ENCODE measurements at places on chromosomes 1 and 21.
A peak's percentile ranks its signal among the peaks of the same experiment; 100 is the strongest.

- peak; percentile 63 for DNase-seq
These were observed 20.1 kb downstream of the UBE2U start for GRCh38 chr1:64223329-64224151.

- DNase-seq, result no peak
These were observed 181.0 kb upstream of the FGGY start for GRCh38 chr1:59115865-59116264.

DNA sequence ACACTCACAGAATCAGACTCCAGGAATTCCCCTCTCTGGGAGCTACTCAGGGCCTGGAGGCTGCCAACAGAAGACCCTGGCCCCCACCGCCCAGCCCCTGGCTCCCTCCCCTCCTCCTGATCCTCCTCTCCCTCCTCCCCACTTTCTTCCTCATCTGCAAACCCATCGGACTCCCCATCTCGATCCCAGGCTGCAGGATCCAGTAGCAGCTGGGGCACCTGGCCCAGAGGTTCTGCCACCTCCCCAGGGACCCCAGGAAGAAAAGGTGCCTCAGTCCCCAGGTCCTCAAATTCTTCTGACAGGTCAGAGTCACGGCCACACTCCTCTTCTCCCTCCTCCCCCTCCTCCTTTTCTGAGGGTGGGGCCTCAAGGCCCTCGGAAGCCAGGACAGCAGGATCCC, 7.4 kb downstream of the NES start:
- DNase-seq, result no peak

DNA sequence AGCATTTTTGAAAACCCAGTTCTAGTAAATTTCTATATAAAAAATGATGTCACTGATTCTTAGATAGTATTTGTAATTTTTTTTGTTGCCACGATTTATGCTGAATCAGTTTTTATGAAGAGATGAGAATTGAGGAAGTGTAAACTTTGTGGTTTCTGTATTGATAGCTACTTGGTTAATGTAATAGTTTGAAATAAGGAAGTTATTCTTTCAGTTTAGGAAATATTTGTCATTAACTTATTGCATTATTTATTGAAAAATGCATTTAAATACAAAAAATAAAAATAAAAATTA, 97.8 kb downstream of the ZFYVE9 start:
- no peak for DNase-seq

DNA sequence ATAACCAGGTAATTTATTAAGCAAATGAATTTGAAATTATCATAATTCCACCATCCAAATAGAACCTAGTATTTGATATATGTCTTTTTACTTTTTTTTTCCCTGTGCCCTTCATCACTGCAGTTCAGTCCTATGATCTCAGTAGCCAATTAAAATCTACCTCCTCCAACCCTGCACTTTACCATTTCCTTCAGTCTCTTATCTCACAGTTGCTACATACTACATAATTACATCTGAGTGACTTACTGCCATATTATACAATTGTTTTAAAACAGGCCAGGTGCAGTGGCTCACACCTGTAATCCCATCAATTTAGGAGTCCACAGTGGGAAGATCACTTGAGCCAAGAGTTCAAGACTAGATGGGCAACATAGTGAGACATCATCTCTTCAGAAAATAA, 73.2 kb downstream of the PRKACB start:
- no peak for DNase-seq

DNA sequence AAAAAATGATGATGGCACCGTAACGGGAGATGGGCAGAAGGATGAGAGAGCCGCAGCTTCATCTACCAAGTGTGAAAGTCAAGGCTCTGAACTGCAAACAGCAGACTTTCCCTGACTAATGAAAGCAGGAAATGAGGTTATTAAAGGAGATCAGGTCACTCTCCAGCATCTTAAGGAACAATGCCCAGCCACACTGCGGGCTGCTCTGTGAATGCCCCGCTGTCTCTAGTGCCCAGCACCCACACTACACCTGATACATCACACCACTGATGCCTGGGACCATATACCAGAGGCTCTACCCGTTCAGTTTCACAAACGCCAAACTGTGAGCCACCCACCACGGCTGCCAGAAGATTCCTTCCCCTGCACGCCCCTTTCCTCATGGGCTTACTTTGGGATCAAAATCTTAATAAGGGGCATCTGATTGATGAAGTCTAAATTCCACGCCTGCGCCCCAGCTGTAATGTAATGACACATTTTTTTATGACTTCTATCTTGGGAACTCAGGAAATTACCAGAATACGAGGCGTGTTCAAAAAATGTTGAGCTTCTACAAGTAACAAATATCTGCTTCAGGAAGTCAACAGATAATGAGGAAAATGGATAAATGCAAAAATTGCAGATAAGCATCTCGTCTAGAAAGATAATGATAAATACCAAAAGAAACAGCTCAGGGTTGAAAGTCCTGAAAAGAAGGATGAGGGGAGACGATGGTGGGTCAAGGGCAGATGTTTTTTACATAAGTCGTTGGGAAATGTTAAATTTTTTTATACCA, 72.0 kb downstream of the MIS18A start:
- no peak for DNase-seq

DNA sequence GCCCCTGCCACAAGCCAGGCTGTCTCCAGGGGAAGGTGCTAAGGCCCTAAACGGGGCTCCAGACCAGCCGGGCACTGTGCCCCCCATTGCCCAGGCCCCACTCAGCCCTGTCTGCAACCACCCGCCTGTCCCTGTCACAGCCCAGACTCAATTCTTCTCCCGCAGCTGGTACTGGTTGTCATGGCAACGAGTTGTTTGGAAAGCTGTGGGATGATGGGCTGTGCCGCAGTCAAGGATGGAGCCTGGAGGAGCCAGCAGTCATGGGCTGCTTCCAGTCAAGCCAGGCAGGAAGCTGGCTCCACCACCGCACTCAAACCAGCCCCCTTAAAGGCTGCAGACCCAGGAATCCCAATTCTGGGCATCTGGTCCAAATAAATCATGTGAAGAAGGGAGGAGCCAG, 4.2 kb downstream of the SPOCD1 start:
- DNase-seq, result no peak

DNA sequence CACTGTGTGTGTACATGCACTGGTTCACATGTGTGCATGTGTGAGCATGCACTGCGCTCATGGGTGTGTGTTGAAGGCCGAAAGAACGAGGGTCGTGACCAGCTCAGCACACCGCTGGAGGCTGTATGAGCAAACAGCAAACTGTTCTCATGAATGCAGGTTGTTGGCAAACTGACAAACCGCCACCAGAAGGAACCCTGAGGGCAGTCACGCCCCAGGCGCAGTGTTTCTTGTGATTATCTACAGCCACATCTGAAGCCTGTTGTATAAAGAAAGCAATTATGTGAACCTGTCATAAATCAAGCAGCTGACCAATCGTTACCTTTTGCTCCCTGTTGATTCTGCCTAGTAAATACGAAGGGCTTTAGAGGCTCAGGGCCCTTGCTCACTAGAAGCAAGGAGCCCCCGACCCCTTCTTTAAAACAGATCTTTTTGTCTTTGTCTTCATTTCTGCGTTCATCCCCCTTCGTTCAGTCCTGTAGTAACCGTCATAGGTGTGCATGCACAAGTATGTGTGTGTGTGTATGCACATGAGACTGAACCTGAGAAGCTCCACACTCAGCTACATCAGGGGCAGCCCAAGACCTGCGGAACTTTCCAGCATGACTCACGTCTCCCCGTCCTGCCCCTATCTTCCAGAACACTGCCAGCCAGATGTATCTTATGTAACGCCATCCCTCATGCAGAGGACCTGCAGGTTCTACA, 16.8 kb upstream of the RIPK4 start:
- DNase-seq, result no peak

GRCh38 chr1:40425198-40425597, 25.1 kb upstream of the ZFP69B start:
- no peak for DNase-seq

DNA sequence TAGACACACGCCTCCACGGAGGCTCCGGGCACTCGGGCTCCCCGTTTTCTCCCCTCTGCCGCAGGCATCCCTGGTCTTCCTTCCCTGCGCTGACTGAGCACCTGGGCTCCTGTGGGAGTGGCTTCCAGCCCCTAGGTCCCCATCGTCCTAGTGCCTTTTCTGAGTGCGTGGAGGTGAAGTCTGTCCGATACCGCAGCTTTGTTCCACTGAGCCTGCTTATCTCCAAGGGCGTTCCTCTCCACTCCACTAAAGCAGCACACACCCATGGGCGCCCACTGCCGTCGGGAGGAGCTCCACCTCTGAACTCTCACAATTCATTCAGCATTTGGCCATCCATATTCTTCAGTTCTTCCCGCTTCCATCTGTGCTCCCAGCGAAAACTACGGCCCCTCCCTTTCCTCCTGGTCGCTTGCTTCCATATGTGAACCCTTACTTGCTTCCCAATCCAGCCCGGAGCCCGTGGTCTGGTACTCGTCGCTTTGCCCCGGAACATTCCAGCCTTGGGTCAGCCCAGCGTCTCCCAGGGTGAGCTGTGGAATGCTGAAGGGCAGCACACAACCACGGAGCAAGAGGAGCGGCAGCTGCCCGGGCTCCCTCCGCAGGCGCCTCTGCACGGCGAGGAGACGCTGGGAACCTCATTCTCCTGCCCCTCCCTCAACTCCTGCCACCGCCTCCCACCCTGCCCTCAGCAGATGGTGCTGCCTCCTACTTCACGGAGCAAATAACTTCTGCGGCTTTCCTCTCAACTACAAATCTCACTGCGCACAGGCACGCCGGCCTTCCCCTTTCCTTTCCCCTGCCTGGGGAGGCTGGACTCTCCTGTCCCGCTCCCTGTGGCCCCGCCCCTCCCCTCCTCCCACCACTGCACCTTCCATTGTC, 27.5 kb downstream of the ATP8B2 start:
- peak; percentile 52 for DNase-seq

DNA sequence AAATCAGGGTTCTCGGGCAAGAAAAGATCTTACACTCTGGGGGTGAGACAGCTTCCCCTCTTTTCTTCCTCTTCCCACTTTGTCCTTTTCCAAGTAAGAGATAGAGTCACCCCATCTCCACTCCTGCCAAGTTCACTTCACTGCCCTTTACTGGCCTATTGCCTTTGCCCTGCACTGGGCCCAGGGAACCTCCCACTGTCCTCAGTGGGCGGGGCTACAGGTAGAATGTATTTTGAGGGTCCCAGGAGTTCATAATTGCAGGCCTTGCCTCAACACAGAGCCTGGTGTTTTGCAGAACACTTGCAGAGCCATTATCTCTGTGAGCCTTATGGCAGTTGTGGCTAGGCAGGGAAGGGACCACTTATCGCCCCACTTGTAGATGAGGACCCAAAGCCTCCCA, 3.3 kb downstream of the AMPD2 start:
- no peak for DNase-seq

GRCh38 chr1:156506450-156506849, 5.9 kb upstream of the MEF2D start:
- DNase-seq, result no peak

- DNase-seq, result peak; percentile 28
These were observed 22.2 kb downstream of the UBE2T start for GRCh38 chr1:202319381-202320080.

DNA sequence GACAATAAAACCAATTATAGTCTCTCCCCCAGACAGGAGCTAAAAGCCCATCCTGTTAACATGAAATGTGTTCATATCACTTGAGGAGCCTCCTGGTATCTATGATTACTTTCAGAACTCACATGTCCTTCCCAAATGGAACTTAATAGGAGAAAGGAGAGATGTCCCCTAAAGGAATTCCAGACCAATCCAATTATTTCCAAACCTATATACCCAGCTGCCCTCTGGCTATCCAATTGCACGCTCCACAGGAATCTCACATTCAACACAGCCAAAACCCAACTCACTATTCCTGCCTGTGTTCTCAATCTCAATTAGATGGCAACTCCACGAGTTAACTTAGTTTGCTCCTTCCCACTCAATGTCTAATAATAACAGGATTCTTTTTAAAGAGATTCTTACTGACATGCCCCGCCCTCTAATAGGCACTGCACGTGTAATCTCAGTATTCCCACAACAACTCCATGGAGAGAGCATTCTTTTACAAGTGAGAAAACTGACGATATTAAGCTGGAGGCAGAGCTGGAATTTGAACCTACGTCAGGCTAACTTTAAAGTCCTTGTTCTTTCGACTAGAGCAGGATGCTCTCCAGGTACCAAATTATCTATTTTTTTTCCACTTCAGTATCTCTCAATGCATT, 59.1 kb upstream of the SEC16B start:
- no peak for DNase-seq

DNA sequence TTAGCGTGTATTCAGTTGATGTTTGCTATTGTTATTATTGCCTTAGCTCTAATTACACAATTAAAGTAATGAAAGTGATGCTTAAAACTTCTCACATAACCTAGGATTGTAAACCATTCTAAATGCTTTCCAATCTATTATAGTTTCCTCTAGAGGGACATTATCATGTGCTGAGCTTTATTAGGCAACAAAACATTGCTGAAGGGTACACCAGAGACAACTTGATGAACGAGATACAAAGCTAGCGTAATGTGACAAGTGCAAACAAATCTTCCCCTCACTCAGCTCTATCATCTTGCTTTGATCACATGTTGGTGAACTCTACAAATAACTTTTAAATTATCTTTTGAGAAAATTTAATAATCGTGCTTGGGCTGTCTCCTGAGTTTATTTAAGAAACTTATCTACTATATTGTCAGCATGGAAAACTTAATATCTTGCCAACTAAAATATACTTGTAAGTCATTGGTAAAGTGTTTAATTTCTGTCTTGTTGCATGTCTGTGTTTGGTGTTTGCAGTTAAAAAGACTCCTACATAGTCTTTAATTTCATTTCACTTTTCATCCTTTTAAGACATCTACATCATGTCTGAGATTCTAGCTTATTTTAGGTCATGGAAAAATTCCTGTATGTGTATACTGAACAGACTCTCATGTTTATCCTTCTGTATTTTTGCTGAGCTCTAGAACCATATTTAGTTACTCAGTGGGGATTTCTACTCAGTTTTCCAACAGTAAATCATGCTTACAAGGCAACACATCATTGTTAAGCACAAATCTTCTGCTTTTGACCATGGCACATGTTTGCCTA, 104.2 kb upstream of the ADAMTS5 start:
- no peak for DNase-seq

DNA sequence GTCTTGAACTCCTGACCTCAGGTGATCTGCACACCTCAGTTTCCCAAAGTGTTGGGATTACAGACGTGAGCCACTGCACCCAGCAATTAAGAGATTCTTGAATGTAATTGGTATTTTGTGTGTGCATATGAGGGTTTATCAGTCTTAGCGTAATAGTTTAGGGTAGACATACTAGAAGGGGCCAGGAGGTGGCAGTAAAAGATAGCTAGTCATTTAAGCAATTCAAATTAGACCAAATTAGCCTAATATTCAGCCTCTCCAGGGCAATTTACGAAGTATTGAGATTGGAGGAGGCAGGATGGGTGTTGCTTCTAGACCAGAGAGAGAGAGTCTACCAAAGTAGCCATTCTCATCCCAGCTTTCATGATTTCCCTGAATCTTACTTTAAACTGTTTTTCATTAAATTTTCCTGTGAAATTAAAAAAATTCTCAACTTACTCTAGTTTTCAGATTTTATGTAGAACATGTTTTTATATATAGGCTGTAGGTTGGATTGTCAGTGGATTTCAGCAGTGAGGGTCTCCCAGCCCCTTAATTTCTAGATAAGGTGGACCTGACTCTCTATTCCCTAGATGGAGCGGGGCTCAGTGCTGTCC, 119.7 kb downstream of the HHAT start:
- DNase-seq, result peak; percentile 56
